ENCODE measurements at places on chromosomes 4 and X.

DNA sequence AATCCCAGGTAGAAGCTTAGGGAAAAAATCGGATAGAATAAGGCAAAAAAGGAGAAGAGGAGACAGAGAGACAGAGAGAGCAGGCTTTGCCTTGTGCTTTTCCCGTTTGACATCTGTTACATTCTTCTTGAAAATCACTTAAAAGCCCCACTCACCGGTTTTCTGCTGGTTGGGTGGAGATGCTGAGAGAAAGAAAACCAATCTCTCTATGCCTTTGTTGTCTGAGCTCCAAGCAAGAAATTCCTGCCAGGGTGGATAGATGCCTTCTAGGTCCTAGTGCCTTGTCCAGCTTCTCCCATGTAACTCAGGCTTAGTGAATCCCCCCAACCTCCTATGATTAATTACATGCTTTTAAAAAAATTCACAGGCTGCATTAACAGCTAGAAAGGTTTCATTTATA lies at the start of gene DCX:
Gene DCX (minus strand): TSS at position 210 of the 400 bp plus-strand sequence. CDS start 1,794 bp downstream, outside the sequence.
- no peak for DNase-seq

- DNase-seq, result peak; percentile 100
These were observed at the start of gene ASMTL for GRCh38 chrX:1452516-1453394. Gene ASMTL (minus strand): TSS chrX:1452909. CDS start chrX:1452840, 69 bp downstream.

DNA sequence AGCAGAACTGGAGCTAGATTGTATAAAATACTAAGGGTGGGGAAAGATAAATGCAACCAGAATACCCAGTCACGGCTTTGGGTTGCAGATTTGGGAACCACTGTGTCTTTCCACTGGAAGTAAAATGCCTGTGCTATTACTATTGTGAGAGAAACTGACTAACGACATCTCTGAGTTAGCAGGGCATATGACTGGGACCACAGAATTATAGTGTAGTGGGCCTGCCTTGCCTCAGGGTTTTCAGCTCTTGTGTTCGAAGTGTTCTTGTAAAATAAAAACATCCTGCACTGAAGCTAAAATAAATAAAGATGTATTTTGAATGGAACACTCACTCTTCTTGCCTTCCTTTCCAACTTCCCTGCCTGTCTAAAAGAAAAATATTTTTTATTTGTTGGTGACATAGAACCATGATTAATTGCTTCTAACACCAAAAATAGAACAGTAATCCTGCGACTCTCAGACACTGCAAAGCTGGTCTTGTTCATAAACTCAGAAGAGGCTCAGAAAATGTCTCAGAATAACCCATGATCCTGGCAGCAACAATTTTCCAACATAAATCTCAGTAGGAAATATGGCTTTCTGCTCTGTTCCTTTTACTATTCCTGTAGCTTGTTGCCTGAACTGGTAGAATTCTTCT lies 104.2 kb downstream of the FAM47B start:
- DNase-seq, result no peak

GRCh38 chr4:110096405-110096804 lies 102.0 kb downstream of the ELOVL6 start:
- DNase-seq, result no peak

DNA sequence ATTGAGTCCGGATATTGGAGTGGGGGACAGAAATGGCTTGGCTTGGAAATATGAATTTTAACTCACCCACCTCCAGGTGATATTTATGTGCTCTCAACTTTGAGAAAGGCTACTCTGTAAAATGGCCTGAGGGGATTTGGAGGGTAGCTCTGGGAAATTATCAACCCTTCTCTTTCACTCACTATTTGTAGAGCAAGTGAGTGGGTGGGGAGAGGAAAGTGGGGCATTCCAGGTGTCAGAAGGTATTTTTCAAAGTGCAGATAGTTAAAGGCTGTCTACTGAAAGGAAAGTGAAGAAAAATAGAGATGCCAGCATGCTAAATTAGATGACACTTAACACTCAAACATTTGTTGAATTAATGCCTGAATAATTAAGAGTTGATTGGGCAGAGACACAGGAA lies 44.1 kb downstream of the TMEM164 start:
- DNase-seq, result no peak

- DNase-seq, result no peak
These were observed 188.1 kb upstream of the SFRP2 start for GRCh38 chr4:153976954-153977353.

DNA sequence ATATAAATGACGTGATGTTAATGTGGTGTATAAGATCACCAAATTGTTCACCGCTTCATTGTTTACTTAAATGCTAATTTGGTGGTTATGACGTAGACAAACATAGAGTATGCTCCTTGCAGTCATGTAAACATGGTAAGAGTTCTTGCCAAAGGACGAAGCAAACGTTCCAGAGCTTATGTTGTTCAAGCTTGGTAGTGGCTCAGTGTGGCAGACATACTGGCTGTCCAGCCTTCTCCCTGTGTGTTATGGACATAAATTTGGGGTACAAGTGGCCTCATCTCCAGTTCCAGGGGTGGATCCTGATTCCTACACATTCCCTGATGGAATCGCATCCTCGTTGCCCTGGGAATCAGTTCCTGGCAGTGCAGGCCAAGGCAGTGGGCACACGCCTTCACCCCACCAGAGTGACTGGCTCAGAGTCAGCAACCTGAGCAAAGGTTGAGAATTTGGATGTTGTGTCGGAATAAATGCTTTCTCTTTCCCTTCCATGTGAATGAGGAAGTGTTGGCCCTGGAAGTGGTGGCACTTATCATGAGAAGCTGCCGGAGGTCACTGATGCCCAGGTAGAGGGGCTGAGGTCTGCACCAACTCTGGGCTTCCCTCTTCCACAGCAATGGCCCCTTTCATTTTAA lies 25.4 kb downstream of the F11 start:
- DNase-seq, result no peak

- no peak for DNase-seq
These were observed 23.6 kb downstream of the NOP14 start for GRCh38 chr4:2939383-2940243.

GRCh38 chr4:175891851-175892250 lies 79.8 kb upstream of the GPM6A start:
- no peak for DNase-seq

GRCh38 chr4:183096276-183096965 lies 2.6 kb upstream of the WWC2 start:
- no peak for DNase-seq

DNA sequence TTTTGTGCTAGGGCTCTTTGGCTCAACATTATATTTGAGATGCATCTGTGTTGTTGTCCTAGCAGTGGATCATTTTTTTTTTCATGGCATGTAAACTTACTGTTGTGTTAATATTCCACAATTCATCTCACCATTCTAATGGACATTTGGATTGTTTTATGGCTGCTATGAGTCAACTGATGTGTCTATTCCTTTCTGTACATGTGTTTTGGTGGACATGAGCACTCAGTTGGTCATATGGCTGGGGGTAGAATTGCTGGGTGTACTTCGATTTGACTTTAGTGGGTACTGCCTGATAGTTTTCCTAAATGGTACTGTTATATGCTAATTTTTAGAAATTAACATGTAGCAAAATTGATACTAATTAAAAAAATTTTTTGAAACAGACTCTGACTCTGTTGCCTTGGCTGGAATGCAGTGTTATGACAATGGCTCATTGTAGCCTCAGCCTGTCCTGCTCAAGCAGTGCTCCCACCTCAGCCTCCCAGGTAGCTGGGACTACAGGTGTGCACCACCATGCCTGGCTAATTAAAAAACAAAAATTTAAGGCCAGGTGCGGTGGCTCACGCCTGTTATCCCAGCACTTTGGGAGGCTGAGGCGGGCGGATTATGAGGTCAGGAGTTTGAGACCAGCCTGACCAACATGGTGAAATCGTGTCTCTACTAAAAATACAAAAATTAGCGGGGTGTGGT lies 9.0 kb downstream of the FAM193A start:
- no peak for DNase-seq

- no peak for DNase-seq
These were observed 455.4 kb downstream of the IL15 start for GRCh38 chr4:142091691-142092182.
